ENCODE measurements at places on chromosomes 11 and 22. TPM values are rescaled to one million over a fixed set of nuclear protein-coding genes. Genes with fewer than 3 reads are reported as not detected.

DBX1 gene
- not detected for total RNA-seq

- DNase-seq = no peak
- no peak overlapping the region for H3K27ac ChIP-seq
- H3K4me1 ChIP-seq = no peaks in the 10 kb centered on the region
- no peaks in the 10 kb centered on the region for H3K27me3 ChIP-seq
These were observed 27.9 kb downstream of the FSHB start for GRCh38 chr11:30258679-30259078.

- H3K27me3 ChIP-seq = no peaks in the 10 kb centered on the region
- no peaks in the 10 kb centered on the region for H3K36me3 ChIP-seq
- H3K4me3 ChIP-seq = no peak overlapping the region
- no peak for DNase-seq
These were observed 33.1 kb upstream of the ST14 start for GRCh38 chr11:130126516-130126915.

GRCh38 chr11:130101661-130102060 lies 32.0 kb downstream of the APLP2 start:
- no peak overlapping the region for H3K4me3 ChIP-seq
- no peaks in the 10 kb centered on the region for H3K36me3 ChIP-seq
- no peaks in the 10 kb centered on the region for H3K27me3 ChIP-seq
- H3K4me1 ChIP-seq = peaks cover 17% of the 10 kb centered on the region
- H3K27ac ChIP-seq = no peak overlapping the region
- no peak for DNase-seq

OR52A1 gene
- not detected for total RNA-seq

GRCh38 chr22:36872084-36872483 lies 11.3 kb downstream of the NCF4 start:
- no peak overlapping the region for H3K4me3 ChIP-seq
- no peaks in the 10 kb centered on the region for H3K27me3 ChIP-seq
- no peaks in the 10 kb centered on the region for H3K4me1 ChIP-seq
- H3K27ac ChIP-seq = no peak overlapping the region
- no peak for DNase-seq

- H3K27me3 ChIP-seq = no peaks in the 10 kb centered on the region
- H3K27ac ChIP-seq = no peak overlapping the region
- no peaks in the 10 kb centered on the region for H3K4me1 ChIP-seq
- no peak for DNase-seq
- no peak overlapping the region for H3K4me3 ChIP-seq
- H3K36me3 ChIP-seq = no peaks in the 10 kb centered on the region
These were observed 85.0 kb upstream of the EIF3D start for GRCh38 chr22:36613958-36614357.

- no peaks in the 10 kb centered on the region for H3K27me3 ChIP-seq
- H3K4me3 ChIP-seq = no peak overlapping the region
- DNase-seq = no peak
- peaks cover 6% of the 10 kb centered on the region for H3K4me1 ChIP-seq
- no peaks in the 10 kb centered on the region for H3K36me3 ChIP-seq
These were observed 9.9 kb upstream of the POLDIP3 start for GRCh38 chr22:42624551-42625106.

DNA sequence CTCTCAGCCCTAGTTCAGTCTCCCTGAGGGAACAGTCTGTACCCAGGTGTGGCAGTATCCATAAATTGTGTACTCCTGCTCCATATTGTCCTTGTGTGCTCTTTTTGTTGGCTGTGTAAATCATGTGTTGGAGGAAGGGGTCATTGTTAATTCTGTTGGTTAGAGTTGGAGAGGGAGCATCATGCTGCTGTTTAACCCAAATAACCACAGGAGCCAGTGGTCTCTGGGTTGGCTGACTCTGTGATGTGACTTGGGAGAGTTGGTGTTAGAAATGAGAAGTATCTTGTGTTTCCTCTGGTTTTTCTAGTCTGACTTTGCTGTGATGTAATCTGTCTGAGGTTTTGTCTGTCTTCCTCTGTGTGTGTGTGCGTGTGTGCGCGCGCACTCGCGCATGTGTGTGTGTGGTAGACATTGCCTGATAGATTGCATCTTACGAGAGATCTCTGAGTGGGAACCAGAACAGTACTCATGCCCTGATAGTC lies 30.5 kb downstream of the CTNND1 start:
- H3K4me1 ChIP-seq = peaks cover 26% of the 10 kb centered on the region
- no peaks in the 10 kb centered on the region for H3K36me3 ChIP-seq

IGSF9B gene
- 31.5 TPM for total RNA-seq

TSSK2 gene
- total RNA-seq = 0.30 TPM

Measured in uterus (tissue), 4 donors.